ENCODE measurements at places on chromosomes 7 and 10.

DNA sequence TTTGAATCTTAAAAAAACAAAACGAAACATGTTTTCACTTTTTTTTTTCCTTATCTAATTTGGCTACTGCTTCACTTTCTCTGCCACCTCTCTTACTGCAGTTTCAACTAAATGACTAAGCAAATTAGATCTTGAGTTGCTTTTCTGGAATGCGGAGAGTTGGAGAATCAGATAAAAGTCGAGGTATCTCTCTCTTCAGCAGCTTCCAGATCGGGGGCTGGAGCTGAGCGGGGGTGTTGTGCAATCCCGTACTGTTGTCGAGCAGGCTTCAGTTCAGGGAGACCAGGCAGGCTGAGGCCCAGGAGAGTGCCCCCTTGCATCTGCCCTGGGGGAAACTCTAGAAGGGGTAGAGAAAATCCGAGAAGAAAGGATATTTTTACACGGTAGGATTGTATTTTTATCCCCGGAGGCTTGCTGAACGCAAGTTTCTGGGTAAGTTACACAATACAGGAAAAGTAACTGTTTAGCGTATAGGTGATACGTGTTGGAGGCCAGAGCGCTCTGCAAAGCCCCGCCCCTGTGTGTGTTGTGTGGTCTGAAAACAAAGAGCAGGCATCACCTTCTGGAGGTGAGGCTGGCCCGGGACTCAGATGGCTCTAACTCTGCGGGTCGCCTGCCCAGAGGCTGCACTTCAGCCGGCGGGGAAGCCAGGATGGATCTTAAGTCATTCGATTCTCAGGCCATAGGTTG lies 116.6 kb downstream of the KLF6 start:
- peak; percentile 55 for DNase-seq

DNA sequence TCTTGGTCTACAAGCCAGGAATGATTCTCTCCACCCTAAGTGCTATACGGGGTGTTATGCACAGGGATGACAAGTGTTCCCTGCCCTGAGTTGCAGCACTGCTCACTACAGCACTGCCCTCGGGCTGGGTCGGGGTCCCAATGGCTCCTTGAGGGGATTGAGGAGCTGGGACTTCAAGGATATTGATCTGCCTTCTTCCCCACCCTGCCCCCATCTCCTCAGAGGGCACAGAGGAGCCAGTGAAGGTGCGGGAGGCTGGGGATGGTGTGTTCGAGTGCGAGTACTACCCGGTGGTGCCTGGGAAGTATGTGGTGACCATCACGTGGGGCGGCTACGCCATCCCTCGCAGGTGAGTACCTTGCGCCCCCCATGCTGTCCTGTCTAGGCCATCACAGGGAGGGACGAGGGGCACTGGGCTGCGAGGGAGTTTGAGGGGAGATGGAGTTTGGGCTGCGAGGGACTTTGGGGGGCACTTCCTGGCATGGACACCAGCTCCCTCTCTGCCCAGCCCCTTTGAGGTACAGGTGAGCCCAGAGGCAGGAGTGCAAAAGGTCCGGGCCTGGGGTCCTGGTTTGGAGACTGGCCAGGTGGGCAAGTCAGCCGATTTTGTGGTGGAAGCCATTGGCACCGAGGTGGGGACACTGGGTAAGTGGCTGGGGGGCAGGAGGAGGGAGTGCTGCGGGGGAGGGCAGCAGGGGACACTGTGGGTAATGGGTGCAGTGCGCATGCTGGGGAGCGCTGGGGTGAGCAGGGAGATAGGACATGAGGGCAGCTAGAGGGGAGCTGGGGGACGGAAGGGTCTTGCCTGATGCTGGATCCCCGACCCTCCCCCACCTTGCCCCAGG lies 10.3 kb downstream of the FLNC start:
- no peak for DNase-seq

DNA sequence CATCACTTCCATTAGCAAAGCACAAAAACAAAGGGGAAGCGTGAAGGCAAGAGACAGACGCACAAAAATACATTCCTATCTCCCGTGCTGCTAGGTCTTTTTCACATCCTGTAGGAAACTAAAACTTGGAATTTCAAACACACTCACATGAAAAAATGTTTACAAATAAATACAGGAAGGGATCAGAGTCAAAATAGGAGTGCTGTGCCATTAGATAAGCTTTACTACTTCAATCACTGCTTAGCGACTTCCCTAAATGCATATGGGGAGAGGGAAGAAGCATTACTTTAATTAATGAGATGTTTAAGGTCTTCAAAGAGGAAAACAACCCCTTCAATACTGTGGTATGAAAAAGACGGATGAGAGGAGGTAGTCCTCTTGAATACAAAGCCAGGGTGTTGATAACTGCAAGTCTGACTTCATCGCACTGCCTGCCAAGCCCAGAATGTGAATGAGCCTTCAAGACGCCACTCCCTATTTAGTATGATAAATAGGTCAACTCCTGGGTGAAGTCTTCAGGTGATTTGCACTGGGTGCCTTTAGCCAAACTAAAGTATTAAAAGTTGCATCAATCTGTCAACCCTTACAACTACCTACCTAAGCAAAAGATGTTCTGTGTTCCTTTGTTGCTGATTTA lies 13.9 kb downstream of the PARD3 start:
- DNase-seq, result no peak

- DNase-seq, result no peak
Observed at GRCh38 chr7:11714205-11714604, 117.8 kb downstream of the THSD7A start.

- no peak for DNase-seq
Observed at GRCh38 chr7:139648391-139648861, 124.9 kb downstream of the CLEC2L start.

GRCh38 chr10:11294831-11295450 lies 277.3 kb downstream of the CELF2 start:
- DNase-seq, result no peak

- DNase-seq, result no peak
Observed at GRCh38 chr7:72281308-72281707, 130.8 kb downstream of the CALN1 start.

DNA sequence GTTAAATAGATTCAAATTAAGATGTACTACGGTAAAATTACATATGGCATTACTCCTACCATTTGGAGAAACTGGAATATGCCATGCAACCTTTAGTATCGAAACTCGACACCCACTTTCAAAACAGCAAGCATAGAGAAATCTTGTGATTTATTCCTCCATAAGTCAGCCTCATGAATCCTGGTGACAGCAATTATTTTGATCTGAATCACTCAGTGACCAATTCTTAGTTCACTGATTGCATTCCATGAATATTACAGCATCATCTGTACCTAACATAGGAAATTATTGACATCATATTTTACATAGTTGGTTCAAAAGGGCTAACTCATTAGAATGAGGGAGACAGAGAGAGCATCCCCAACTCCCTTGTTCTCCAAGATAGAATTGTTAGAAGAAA lies 89.6 kb downstream of the CACNB2 start:
- DNase-seq, result no peak

DNA sequence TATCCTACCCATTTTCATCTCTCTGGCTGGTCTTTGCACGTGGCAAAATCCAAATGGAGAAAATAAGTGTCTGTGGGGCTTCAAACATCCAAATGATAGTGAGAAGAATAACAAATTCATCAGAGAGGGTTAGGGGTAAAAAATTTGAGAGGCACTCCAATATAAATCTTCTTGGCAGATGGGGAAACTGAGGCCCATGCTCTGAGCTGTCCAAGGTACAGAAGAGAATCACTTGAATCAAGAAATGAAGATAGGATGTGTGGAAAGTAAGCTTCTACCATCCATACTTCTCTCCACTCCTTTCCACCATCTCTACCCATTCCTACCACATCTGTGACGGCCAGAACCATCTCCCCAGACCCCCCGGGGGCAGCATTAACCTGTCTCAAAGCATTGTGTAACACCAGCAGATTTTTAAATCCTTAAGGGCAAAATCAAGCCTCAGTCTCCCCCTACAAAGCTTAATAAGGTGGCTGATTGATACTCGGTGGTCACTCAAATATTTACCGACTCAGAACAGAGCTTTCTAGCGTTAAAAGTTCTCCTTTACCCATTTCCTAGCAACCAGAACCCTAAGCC lies 818 bp downstream of the GOT1 start:
- no peak for DNase-seq

- DNase-seq, result no peak
Observed at GRCh38 chr7:151735186-151735850, 141.6 kb downstream of the PRKAG2 start.

DNA sequence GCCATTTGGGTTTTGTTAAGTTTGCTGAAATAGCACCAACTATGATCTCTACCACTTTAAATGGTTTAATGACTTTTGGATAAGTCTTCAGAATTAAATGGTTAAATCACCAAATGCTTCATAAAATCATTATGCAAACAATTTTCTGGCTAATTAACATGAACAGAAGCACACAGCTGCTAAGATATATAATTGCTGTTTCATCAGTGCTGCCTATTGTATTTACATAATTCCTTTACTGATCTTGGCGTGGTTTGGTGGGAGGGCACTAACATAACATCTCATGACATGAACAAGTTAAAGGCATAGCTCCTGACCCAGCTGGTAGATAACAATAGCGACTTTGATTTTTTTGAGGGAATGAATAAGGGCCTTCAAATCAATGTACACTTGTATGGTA lies 94.1 kb downstream of the FZD1 start:
- DNase-seq, result no peak

- no peak for DNase-seq
Observed at GRCh38 chr7:154592388-154592787, 410.5 kb downstream of the PAXIP1 start.

DNA sequence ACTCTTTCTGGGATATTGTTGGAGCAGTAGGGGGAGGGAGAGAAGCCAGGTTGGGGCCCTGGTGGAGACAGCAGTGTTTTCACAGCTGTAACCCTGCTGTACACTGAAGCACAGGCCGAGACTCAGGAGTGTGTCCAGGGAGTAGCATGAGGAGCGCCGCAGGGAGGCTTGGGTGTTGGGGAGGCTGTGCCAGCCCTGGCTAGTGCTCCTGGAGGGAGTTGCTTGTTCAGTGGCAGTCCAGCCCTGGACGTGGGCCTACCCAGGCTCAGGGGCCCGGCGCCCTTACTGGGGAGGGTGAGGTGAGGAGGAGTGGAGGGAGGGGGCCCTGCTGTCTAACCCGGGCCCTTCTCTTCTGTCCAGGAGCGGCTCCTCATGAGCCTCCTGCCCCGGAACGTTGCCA lies 35.9 kb downstream of the ADCY1 start:
- DNase-seq, result no peak

DNA sequence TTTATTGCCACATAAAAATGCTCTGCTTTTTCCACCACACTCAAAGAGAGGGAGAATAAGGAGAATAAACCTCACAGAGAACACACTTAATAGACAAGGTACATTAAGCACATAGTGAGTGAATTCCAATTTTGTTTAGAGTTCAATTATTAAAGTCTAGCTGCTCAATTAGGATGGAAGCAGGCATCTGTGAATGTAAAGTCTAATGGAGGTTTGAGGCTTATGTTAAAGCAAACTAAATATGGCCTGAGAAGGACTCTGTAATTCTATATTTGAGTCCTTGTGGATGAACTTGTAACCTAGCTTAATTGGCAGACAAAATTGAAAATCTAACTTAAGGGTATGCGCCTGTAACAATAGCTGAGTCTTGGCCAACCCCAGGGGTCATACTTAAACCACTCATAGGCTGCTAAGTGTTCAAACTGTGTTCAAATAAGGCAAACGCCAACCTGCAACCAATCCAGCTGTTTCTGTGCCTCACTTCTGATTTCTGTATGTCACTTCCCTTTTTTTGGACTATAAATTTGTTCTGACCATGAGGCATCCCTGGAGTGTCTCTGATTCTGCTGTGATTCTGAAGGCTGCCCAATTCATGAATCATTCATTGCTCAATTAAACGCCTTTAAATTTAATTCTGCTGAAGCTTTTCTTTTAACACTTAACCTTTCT lies 31.3 kb upstream of the NME8 start:
- DNase-seq, result no peak

DNA sequence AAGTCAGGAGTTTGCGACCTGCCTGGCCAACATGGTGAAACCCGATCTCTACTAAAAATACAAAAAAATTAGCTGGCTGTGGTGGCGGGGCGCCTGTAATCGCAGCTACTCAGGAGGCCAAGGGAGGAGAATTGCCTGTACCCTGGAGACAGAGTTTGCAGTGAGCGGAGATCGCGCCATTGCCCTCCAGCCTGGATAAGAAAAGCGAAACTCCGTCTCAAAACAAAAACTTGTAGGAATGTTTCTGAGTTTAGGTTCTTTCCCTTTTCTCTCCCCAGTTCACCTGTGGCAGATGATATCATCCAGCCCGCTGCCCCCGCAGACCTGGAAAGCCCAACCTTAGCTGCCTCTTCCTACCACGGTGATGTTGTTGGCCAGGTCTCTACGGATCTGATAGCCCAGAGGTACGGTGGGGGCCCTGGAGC lies 138.8 kb upstream of the BTBD16 start:
- DNase-seq, result no peak

DNA sequence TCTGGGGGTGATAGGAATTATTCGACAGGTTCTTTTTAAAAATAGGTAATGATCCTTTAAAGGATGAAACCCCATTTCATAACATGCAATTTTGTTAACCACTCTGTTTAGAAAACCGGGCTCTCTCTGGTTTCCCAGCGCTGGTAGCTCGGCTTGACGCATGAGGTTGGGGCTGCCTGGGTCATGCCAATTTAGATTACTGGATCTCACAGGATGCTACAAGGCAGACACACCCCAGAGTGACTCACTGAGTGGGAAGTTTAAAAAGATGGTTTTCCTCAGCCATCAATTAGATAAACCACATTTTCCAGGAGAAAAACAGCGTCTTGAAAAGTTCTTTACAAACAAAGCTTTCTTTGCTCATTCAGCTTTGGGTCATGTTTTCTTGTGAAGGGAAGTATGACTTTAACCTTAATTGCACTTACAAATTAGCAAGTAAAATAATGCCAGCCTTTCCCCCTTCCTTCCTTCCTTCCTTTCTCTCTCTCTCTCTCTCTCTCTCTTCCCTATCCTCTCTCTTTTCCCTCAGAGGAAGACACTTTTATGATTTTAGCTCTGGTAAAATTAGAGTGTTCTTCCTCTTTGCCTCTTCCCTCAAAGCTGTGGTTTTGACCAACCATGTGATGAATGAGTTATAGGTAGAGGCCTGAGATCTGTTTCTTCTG lies 99.8 kb downstream of the EPDR1 start:
- no peak for DNase-seq

- no peak for DNase-seq
Observed at GRCh38 chr10:131656009-131656408, 244.8 kb upstream of the PPP2R2D start.

All from HepG2 (cell line).